ENCODE measurements at places on chromosomes 5 and 9.

DNA sequence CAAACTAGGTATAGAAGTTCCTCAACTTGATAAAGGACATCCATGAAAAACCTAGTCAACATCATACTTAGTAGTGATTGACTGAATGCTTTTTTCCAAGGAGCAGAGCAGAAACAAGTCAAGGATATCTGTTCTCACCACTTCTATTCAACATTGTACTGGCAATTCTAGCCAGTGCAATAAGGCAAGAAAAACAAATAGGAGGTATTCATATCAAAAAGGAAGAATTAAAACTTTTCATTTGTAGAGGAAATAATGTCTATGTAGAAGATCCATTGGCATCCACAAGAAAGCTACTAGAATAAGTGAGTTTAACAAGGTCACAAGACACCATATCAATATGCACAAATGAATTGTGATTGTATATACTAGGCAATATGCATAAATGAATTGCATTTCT, 28.2 kb upstream of the ORM1 start:
- DNase-seq, result no peak

- no peak for DNase-seq
Measured at GRCh38 chr5:124677374-124678351, 68.8 kb downstream of the ZNF608 start.

DNA sequence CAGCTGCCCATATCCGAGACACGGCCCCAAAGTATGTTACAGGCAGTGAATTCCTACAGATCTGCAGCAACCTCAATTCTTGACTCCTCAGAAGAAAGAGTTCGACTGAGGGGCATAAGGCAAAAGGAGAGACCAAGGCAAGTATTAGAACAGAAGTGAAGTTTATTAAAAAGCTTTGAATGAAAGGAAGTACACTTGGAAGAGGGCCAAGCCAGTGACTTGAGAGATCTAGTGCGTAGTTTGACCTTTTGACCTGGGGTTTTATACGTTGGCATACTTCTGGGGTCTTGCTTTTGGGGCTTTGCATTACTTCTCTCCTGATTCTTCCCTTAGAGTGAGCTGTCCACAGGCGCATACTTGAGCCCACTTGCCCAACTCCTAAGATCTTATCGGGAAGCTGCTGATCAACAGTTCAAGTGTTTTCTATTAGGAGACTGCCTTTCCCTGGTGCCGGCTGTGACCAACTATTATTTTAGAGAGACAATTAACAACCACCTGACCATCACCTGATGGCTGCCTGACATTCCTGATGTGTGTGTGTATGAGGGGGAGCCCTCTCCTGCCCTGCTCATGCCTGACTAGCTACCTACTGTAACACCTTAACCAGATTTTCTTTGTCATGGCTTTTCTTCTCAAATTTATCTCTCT, 1.5 kb upstream of the DEPDC1B start:
- DNase-seq, result no peak

DNA sequence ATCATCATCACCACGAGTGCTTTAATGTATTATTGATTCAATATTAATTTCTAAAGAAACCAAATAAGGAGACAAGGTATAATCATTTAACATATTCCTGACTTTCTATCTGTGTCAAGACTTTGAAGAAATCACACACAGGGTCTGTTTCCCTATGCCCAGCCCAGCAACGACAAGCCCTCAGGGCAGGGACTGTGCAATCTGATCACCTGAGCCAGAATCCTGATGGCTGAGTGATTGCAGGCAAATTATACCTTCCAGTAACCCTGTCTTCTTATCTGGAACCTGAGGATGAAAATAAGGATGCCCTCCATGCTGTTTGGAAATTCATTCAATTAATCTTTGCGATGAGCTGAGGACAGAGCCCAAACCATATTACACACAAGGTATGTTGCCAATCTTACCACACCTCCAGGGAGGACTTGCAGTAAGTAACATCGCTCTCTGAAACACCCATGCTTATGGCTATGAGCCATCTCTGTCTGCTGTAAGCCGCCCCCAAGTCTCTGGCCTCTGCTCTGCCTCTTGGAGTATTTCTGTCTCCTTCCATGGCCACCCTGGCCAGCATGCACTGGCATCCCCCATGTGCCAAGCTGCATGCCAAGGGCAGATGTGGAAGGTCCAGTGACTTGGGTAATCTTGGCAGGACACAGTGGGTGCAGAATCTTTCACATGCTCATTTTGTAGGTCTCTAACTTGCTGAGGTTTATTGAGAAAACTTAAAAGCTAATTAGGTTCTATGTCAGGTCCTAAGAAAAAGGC, 10.6 kb downstream of the TAS2R1 start:
- no peak for DNase-seq

GRCh38 chr5:159510282-159510681, 180.0 kb upstream of the IL12B start:
- no peak for DNase-seq

GRCh38 chr9:11946531-11946930, 746.7 kb upstream of the TYRP1 start:
- no peak for DNase-seq

- DNase-seq, result no peak
Measured at GRCh38 chr5:56812110-56812509, 3.2 kb upstream of the MAP3K1 start.

DNA sequence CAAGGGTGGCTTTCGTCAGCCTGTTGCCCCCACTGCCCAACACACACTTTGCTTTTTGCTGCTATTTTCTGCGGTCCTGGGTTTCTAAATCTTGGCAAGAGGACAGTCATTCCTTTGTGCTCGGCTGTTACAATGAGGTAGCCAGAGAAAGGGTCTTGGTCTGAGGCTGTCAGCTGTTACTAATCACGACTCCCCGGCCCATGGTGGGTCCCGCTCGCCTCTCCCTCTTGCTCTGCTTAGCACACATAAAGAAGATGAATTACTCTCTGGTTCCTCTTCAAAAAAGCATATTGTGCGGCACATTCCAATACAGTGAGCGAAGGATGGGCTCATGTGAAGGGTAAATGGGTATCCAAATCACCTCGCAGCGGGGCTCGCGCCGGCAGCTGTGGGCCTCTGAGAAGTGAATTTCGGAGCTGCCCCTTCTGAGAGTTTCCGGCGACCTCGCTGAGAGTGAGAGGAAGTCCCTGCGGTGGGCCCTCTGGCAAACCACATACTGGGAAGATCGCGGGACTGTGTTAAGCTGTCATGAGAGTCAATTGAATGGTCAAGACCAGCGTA, 56.0 kb downstream of the SLC1A3 start:
- no peak for DNase-seq

- DNase-seq, result no peak
Measured at GRCh38 chr5:63774939-63775338, 187.3 kb downstream of the HTR1A start.

DNA sequence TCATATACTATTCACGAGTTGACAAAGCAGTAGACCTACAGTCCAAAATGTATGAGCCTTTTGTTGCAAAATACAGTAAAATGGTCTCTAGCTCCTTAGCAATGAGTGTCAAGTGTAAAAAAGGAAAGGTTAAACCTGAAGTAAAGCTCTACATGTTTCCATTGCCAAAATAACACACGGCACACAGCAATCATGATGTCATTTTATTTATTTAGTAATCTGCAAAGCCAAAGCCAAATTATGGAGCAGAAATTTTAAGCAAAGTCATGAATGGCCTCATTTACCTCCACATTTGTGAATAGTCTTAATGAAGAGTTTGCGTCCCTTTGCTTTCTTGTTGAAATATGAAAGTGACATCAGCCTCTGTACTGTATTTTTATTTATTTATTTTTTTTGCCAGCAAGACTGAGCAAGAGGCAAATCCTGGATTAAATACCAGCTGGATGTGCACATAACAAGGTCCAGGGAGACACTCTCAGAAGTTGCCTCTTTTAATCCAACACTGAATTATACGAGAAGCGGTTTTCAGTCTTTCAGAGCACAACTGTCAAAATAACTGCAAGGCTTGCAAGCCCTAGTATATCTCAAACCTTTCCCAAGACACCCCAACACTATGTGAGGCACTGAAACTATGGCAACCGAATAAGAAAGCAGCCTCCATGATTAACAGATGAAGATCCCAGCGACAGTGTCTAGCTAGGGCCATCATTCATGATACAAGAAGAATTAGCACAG, 9.7 kb downstream of the SEMA6A start:
- DNase-seq, result no peak

- DNase-seq, result no peak
Measured at GRCh38 chr9:109780453-109781033, 545 bp downstream of the PALM2AKAP2 start.

Measured in stimulated activated CD4-positive, alpha-beta T cell treated with anti-CD3 and anti-CD28 coated beads, Interleukin-1b, Interleukin-23, amount 100 ng/mL, for 1 hour (primary cell).